ENCODE measurements at places on chromosomes 3 and 15.
A peak's percentile ranks its signal among the peaks of the same experiment; 100 is the strongest.

- DNase-seq = no peak
Measured at GRCh38 chr3:133997871-133998635, 31.7 kb downstream of the SLCO2A1 start.

DNA sequence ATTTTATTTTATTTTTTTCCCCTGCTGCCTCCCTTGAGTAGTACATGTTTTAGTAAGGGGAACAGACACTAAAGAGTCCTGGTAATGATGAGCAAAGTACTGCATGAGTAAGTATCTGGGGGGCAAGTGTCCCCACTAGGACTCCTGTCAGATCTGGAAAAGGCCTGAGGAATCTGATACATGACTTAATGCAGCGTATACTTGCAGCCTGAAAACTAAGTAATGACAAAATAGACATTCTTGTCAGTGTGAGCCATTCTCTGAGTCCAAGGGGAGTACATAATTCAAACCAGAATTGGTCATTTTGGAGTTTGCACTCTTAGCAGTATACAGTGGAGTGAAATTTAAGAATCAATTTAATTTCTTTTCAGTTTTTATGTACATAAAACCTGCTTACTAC, 27.5 kb downstream of the NXPE3 start:
- no peak for DNase-seq

GRCh38 chr3:66153481-66154443, 67.0 kb upstream of the SLC25A26 start:
- DNase-seq = no peak

DNA sequence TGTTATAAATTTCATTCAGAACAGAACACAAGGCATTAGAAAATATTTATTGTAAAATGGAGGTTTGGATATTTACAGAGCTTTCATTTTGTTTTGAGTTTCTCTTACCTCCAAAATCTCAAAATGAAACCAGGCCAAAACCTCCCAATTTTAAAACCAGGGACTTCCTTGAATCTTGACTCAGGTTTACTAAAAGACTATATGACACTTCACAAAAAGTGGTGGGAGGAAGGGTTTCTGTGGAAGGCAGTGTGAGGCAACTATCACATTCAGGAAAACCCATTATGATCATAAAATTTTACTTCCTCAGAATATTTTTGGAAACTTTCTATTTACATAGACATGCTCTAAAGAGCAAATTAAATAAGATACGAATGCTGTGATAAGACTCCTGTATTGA, 205.8 kb upstream of the EOMES start:
- no peak for DNase-seq

DNA sequence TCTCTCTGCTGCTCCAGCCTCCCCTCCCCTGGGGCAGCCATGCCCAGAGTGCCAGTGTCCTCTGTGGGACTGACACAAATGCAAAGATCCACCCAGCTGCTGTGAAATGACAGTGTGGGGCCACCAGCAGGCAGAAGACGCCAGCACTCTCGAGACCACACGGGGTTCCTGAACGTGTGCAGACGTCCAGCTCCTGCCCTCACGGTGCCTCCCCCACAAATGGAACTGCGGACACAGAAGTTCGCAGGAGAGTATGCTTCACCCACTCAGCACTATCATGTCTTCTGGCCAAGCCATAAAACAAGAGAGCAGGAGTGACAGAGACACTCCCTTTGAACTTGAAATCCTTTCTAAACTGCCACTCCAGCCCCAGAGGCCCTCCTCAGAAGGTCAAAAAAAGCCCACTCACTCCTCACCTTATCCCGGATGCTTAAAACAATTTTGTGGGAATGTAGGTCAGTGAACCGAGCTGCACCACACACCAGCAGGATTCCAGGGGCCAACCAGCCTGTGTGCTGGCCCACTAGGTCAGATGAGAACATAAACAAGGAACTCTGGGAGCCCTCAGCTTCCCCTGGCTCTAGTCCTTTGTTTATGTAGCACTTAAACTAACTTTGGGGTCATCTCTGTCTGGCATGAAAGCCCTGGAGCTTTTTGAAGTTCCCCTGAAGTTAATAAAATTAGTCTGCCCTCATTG, 112.6 kb downstream of the DNAJB8 start:
- DNase-seq = no peak

DNA sequence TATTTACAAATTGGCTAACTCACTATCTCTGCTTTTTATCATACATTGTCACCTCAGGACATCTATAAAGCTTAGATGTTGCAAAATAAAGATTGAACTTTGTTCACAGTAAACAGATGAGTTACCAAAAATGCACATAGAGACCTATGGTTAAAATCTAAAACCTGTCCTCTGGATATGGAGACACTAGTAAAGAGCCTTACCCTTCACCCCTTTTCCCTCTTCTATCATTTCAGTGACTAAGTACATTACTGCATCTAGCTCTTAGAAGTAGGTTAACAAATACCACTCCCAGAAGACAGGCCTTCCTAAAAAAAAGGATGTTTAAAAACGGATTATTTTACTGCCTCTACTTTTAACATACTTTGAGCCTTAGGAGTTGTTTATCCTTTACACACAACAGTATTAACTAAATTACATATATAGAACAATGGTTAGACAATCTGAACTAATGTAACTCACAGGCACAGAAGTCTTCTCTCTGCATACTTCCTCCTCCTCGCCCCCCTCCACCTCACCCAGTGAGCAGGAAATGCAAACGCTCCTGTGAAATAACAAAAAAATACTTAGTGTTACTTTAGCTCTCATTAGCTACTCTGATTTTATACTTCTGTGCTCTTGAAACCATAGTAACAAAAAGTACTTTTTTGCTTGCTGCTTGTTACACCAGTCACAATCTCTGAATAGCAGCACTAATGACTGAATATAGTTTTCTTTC, 23.3 kb downstream of the IREB2 start:
- peak; percentile 42 for DNase-seq

DNA sequence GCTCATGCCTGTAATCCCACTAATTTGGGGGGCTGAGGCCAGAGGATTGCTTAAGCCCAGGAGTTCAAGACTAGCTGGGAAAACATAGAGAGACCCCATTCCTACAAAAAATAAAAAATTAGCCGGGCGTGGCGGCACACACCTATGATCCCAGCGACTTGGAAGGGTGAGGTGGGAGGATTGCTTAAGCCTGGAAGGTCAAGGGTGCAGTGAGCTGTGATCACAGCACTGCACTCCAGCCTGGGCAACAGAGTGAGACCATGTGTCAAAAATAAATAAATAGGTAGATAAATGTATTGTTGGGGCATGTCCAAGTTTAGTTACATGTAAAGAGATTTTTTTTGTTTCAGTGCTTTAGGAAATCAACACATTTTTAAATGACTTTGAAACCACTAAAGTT, 36.4 kb downstream of the SLC12A1 start:
- DNase-seq = no peak

GRCh38 chr3:34683851-34684250, 885.4 kb downstream of the PDCD6IP start:
- DNase-seq = no peak

DNA sequence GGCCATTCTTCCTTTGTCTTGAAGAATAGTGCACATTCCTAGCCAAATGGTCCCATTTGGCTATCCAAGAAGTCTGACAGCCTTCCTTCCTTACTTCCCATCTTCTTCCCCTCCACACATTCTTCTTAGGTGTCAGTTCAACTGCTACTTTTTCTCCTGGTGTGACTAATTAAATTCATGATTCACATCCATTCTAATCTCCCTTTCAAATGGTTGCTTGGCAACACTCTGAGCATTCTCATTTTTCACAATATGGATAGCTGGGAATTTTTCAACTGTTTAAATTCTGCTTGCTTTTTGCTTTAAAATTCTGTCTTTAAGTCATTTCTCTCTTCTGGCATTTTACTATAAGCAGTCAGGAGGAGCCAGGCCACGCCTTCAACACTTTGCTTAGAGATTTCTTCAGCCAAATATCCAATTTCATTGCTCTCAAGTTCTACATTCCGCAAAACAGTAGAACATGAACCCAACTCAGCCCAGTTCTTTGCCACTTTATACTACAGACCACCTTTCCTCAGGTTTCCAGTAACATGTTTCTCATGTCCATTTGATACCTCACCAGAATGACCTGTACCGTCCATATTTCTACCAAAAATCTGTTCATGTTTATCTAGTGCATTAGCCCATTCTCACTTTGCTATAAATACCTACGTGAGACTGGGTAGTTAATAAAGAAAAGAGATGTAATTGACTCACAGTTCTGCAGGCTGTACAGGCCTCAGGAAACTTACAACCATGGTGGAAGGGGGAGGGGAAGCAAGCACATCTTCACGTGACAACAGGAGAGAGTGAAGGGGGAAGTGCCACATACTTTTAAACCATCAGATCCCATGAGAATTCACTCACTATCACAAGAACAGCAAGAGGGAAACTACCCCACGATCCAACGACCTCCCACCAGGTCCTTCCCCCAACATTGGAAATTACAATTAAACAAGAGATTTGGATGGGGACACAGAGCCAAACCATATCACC, 31.9 kb upstream of the MCF2L2 start:
- no peak for DNase-seq

GRCh38 chr15:81074773-81075172, 59.3 kb upstream of the CFAP161 start:
- DNase-seq = no peak

- DNase-seq = no peak
Measured at GRCh38 chr3:108403686-108404345, 106.6 kb downstream of the MYH15 start.

DNA sequence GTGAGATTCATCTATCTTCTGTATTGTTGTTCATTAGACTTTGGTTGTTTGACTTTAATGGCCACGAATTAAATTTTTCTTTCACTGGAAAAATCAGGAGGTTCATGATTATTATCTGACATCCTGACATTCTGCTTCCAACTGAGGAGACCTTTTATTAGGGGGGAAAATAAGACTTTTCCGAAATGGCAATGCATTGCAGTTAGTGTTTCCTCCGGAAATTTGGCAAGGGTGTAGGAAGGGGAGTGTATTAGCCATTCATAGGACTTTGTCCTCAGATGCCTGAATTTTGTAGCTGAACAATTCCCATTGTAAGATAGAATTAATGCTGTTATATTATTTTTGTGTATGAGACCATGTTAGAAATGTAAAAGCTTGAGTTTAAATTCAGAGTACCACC, 450.6 kb upstream of the TGFBR2 start:
- no peak for DNase-seq

GRCh38 chr15:89329329-89330084, 5.1 kb downstream of the POLG start:
- peak; percentile 39 for DNase-seq

GRCh38 chr3:127690823-127691452, 18.2 kb downstream of the ABTB1 start:
- no peak for DNase-seq

DNA sequence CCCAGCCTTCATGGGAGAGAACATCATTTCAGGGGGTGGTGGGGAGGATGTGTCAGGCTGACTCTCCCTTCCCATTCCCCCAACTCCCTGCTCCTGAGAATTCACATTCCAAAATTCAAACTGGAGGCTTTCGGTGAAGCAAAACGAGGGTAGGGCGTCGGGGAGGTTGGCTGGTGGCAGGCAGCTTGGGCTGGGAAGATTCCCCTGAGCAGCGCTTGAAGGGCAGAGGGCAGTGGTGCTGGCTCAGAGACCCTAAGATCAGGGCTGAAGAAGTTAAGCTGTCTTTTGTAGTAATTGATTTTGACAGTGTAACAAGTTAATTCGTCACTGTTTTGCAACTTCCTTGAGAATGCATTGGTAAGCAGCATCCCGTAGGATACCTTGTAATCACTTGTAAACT, 187.8 kb downstream of the RAB11A start:
- DNase-seq = no peak

GRCh38 chr3:49500732-49501609, 30.9 kb downstream of the DAG1 start:
- no peak for DNase-seq

GRCh38 chr3:197942956-197943556, 6.9 kb upstream of the RPL35A start:
- peak; percentile 65 for DNase-seq

DNA sequence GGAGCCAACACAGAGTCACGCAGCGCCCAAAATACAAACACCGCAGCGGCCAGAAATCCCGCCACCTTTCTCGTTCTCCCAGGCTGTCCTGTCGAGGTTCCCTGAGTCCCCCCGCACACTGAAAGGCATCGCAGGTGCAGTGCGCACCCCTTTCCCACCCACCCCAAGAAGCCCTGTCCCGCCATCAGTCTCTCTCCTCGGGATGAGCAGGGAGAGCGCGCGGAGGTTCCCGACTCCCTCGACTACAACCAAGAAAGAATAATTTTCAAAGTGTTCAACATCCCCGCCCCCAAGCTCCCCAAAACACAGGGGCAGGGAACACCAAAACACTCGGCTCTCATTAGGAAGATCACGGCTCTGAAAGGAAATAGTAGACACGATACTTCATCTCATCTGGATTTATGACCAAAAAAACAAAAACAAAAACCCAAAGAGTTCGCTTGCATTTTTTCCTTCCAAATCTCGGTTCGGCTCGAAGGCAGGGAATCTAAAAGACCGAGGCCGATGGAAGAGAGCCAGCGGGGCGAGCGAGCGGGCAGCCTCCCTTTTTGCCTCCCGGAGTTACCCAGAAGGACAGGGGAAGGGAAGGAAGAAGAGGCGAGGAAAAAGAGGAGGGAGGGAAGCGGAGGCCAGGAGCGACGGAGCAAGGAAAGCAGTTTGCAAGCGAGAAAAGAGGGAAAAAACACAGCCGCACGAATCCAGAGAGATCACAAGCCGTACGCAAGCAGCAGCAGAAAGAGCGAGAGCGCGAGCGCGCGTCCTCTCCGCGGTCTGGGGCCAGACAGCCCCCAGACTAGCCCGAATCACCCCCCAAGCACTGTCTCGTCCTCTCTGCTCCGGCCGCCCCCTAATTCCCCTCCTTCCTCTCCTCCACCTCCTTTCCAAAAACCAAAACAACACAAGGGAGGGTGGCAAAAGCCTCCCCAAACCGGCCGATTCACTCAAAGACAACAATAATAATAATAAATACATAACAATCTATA, 808 bp downstream of the BCL6 start:
- DNase-seq = peak; percentile 71

DNA sequence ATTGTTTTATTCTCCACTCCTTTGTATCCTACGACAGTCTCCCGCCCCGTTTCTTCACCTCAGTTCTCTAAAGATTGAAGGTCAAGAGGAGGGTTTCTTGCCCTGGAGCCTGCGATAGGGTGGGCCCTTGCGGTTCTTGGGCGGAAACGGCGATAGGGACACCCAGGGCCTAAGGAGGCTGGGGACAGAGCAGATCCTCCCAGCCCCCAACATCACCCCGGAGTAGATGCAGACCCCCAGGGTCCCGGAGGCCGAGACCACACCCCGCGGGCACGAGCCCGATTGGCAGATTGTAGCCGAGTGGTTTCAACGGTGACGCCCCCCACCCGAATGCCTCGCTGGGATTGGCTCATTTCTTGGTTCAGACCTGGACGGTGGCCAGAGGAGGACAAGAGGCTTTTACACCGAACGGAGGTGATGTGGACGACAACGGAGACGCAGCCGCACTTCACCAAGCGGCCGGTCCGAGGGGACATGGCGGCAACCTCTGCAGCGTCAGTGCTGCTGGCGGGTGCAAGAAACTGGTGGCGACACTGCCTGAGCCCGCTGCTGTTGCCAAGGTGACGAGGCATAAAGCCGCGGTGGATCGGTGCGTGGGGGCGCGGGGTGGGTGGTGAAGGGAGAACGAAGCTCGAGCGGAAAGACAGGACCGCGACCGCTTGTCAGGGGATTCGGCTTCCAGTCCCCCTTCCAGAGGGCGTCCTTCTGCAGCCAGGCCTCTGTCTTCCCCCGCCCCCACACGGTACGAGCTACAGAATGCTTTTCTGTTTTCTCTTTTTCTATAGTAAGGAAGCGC, 19.0 kb upstream of the MCF2L2 start:
- DNase-seq = peak; percentile 74

- DNase-seq = no peak
Measured at GRCh38 chr15:65529762-65530317, 423 bp upstream of the HACD3 start.

- DNase-seq = peak; percentile 81
Measured at GRCh38 chr3:186519021-186519658, 25.0 kb downstream of the CRYGS start.

- DNase-seq = no peak
Measured at GRCh38 chr15:57769266-57769665, 62.8 kb downstream of the POLR2M start.
